H4 (cell line): ENCODE measurements at places on chromosomes 2 and 18. TPM values are rescaled to one million over a fixed set of nuclear protein-coding genes. Genes with fewer than 3 reads are reported as not detected.

DNA sequence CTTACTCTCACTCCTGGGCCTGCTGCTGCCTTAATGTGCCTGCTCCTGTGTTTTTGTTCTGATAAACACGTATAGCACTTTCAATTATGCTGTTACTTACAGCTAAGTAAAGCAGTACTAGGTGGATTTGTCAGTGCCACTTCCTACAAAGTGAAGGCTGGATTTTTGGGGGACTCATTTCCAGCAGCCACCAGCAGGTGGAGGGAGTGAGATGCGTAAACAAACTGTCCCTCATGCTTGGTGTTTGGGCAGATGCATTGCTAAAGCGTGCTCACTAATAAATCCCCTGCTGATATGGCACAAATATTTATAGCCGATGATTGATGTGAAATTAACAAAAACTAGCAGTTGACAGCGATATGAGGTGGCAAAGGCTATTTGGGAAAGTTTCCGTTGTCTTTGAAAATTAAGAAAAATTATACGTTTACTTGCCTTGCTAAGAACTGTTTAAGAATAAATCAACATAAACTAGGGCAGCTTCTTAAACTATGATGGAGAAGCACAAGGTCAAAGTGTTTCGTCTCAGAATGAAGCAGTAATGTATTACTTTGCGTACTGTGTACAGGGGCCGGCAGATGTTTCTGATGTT, 101.7 kb downstream of the AGAP1 start:
- DNase-seq, result peak; percentile 51

Gene LINC00305
- total RNA-seq, result not detected in 2 replicates

GRCh38 chr2:31446848-31447247, 32.3 kb upstream of the XDH start:
- DNase-seq, result no peak

Gene PSMA8
- not detected in 2 replicates for total RNA-seq

- no peak for DNase-seq
These were observed 250.9 kb downstream of the ICOS start for GRCh38 chr2:204187229-204188083.
